ENCODE measurements at places on chromosomes 4 and X.

- DNase-seq: no peak
Measured at GRCh38 chrX:129523079-129523911, at the start of gene SMARCA1. Gene SMARCA1, minus strand, starts transcription at chrX:129523490. Its CDS starts 120 bp downstream, at chrX:129523370.

- DNase-seq: no peak
Measured at GRCh38 chr4:39913471-39913870, 64.2 kb downstream of the PDS5A start.

GRCh38 chr4:68383115-68383514, 33.2 kb upstream of the YTHDC1 start:
- no peak for DNase-seq

- no peak for DNase-seq
Measured at GRCh38 chr4:20528508-20528907, 171.8 kb upstream of the PACRGL start.

DNA sequence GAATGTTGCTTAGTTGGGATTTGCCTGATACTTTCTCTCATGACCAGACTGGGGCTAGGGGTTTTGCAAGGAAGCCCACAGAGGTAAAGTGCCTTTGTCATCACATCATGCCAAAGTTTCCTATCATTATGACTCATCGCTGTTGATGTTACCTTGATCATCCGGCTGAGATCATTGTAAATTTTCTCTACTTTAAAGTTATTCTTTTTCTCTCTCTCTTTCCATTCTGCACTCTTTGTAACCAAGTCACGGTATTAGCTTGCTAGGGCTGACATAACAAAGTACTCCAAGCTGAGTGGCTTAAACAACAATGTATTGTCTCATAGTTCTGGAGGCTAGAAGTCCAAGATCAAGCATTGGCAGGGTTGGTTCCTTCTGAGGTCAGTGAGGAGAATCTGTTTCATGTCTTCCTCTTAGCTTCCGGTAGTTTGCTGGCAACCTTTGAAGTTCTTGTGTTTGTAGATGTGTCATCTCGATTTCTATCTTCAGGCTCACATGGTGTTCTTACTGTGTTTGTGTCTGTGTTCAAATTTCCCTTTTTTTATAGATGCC, 113.0 kb downstream of the DTHD1 start:
- DNase-seq: no peak

DNA sequence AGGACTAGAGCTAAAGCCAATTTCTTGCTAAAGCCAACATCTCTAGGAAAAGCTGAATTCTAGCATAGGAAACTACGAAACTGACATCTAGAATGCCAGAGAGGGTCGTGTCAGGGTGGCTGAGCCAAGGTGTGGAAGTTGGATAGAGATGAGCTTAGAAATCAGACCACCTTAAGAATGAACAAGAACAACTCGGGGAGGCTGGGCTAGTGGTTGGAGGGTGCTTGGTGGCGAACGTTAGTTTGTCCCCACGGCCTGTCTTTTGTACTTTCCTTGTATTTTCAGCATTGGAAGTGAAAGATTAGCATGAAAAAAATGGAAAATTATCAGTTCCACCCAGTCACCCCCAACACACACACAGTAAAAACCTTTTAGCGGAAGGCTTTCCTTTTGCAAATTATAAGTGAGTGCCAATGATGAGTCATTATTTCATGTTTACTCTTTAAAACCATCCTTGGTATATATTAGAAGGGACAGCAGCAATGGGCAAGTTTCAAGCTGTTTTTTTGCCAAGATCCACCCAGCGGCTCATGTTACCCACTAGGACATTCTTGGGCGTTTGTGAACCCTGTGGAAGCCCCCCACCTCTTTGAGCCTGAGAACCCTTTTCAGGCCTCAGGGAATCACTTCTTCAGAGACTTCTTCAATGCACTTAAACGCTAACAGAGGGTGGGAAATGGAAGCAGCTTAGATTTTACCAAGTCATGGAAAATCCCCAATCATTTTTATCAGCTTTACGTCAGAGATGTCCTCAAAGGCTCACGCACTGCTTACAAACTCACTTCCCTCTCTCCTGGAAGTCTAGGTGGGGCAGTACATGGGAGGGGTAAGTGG, 4.9 kb upstream of the PPEF1 start:
- DNase-seq: no peak

GRCh38 chr4:137422666-137423065, 109.6 kb downstream of the PCDH18 start:
- DNase-seq: no peak

DNA sequence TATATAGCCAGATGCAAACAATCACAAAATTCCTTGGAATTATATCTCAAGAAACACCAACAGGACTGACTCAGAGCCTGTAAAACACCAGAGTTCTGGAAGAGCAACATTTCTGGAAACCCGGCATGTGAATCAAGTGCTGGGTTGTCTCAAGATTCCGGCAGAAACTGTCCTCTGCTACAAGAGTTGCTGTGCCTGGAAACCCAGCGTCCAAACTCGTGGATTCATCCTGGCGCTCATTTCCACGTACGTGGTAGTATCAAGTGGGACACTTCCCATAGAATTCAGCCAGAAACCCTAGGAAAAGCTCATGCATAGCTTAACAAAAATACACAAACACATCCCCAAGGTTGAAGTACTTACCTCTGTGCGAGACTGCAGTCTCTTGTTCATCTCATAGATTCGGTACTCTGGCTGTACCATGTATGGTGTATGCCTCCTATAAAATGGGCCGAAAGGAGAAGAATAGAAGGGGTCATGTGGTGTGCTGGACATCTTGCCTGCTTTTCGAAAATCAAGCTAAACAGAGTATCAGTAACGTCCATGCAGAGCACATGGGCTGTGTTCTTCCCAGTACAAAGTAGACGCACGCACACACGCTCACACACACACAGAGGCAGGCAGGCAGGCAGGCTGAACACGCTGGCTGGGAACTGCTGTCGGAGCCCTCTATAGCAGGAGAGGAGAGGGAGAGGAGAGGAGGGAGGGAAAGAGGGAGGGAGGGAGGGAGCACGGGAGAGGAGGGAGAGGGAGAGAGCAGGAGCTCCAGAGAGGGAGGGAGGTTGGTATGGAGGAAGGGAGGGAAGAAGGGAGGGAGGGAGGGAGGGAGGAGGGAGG, at the start of gene LDB2:
Gene LDB2, minus strand, starts transcription at position 655 of the 837 bp plus-strand sequence.
- no peak for DNase-seq

All from hematopoietic multipotent progenitor cell treated with erythropoietin and hydrocortisone succinate and interleukin-3 and kit ligand, for 8 days (in vitro differentiated cells).